ENCODE measurements at places on chromosomes 5 and 9. TPM values are rescaled to one million over a fixed set of nuclear protein-coding genes. Genes with fewer than 3 reads are reported as not detected.

SLC34A1 gene
- not detected for total RNA-seq

S1PR3 gene
- 3.4 TPM for total RNA-seq

ANKS6 gene
- total RNA-seq = 13.4 TPM

- no peak for DNase-seq
Measured at GRCh38 chr5:1642621-1643061, 118.9 kb upstream of the LPCAT1 start.

DNA sequence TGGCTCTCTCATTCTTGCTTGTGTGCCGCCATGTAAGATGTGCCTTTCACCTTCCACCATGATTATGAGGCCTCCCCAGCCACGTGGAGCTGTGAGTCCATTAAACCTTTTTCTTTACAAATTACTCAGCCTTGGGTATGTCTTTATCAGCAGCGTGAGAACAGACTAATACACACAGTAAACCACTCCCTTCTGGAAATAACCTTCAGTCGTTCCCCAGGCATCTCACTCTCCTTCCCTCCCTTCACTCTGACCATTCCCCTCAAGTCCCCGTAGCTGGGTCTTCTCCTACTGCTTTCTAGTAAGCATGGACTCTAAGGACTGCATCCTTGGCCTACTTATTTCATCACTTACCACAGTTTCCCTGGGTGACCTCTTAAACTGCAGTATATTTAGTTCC is 493.9 kb downstream of the CCDC171 start:
- no peak for DNase-seq

DNA sequence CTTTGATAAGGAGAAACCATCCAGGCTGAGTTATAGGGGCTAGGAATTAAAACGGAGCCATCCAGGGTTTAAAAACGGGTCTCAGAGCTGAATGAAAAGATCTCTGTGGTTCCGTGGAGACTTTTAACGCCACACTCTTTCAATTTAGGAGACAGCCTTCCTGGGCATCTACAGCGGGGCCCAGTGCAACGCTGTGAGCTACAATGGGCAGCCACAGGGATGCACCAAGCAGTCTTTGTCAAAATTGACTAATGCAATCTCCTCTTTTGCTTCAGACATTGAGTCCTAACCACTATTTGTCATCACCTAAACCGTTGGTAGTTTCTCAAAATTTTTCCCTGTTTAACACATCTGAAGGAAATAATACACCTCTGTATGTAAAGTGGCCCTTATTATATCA is 96.6 kb upstream of the ABCA1 start:
- DNase-seq = no peak

GRCh38 chr9:114086607-114087006 is 8.5 kb upstream of the AMBP start:
- no peak for DNase-seq

DNA sequence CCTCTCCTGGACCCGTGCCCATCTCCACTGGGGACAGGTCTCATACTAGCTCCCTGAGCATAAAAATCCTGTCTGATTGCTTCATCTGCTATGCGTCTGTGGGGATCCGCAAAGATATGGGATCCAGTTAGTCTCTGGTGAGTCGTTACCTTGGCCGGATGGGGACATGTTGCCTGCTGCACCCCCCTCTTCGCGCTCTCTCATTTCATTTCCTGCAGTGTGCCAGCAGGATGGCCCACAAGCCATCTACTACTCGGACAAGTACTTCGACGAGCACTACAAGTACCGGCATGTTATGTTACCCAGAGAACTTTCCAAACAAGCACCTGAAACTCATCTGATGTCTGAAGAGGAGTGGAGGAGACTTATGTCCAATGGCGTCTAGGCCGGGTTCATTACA is 17.0 kb upstream of the CEP78 start:
- DNase-seq = no peak

GRCh38 chr9:126122901-126123616 is 203.6 kb upstream of the MVB12B start:
- no peak for DNase-seq

- DNase-seq = no peak
Measured at GRCh38 chr9:86531971-86532640, 177.9 kb upstream of the TUT7 start.

- no peak for DNase-seq
Measured at GRCh38 chr9:69145144-69145715, 28.8 kb upstream of the TJP2 start.

All from activated CD4-positive, alpha-beta T cell treated with anti-CD3 and anti-CD28 coated beads, Interleukin-2, amount 10 ng/mL, durations not matched to agents 24 days and 14 days (primary cell).